NCI-H446 (cell line): ENCODE measurements at places on chromosomes 12 and 14.

- DNase-seq, result no peak
Observed at GRCh38 chr14:98548071-98548686, 723.8 kb downstream of the BCL11B start.

GRCh38 chr12:57010627-57011247 lies 4.4 kb upstream of the ZBTB39 start:
- no peak for DNase-seq

DNA sequence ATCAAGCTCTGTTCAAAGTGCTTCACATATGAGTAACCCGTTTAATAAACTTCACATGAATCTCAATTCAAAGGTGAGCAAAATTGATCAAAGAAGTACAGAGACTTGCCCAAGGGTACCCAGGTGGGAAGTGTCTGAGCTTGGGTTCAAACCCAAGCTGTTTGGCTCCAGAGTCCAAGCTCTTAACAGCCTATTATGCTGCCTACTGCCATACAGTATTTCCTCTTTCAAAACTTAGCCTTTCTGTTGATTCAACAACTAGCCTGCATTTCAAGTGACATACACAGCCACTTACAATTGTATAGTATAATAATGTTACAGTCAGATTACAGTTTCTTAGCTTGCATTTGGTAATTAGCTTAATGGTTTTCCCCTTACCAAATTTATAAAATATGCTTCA lies 29.7 kb downstream of the FRMD6 start:
- no peak for DNase-seq

DNA sequence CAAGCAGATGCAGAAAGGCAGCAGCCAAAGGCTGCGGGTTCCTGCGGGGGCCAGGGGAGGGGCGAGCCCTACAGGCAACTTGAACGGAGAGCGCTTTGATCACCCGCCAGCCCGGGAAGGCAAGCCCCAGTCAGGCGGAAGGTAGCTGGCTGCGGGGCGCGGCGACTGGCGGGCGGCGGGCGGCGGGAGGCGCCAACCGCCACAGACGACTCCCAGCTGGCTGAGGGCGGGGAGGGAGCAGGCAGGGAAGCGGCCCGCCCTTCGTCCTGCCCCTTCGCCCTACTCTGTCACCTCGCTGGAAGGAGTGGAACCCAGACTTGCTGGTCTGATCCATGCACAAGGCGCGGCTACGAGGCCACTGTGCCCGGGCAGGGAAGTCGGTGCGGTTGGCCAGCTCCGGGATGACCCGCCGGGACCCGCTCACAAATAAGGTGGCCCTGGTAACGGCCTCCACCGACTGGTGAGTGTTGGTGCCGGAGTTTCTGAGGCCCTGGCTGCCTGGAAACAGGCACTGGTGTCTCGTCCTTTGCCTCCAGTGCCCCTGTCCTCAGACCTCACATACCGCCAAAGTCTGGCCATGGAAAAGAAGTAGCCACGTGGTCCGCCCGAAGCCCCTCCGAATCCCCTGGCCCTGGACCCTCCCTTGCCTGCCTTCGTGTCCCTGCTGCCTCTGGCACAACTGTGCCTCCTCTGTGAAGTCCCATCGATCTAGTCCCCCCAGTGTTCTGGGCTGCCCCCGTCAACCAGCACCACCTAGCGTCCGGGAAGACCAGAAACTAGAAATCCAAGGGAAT lies 15.4 kb upstream of the CARMIL3 start:
- DNase-seq, result peak; percentile 78

DNA sequence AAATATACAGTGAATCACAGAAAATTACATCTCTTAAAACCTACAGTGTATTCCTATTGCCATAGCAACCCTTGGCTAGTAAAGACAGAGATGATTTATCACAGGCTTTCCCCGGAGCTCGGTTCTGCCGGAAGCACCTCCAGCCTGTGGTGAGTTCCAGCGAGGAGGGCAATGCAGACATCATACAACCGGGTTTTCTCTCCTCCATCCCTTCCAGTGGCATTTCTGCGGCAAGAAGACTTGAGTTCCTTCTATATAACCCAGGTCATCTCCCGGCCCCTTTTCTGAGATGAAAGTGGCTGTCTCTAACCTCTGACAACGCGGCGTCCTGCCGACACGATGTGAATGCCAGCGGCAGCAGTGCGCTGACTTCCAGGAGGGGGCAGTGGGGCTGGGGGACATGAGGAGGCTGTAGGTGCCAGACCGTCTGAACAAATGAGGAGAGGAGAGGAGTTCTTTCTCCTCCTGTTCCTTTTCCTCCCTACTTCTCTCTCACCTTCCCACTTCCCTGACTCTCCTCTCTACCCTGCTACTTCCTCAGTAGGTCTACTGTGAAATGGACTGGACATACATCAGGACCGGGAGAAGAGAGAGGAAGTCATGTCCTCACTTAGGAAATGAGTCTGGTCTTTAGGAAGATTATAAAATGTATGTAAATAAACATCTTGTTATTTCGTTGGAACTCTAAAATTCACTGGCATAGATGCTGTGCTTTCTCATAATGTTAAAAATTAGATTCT lies 68.6 kb upstream of the MAX start:
- no peak for DNase-seq

GRCh38 chr12:2334271-2334670 lies 281.5 kb downstream of the CACNA1C start:
- DNase-seq, result no peak

DNA sequence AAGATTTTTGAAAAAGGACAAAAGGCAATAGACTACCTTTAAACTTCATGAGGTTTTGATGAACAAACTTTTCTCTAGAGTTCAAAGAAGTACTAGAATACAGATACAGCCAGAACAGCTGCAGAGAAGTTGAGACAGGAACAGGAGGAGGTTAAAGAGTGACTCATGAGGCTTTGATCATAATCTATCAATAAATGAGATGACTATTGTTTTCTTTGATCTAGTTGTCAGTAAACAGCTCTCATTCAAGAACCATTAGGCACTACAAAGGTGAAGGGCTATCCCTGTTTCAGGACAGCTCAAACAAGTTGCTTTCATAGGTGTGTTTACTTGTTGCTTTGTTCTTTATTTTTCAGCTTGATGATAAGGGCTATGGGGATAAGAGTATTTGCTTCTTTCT lies 2.4 kb downstream of the WASHC3 start:
- DNase-seq, result no peak

GRCh38 chr12:100504804-100505203 lies 31.1 kb downstream of the NR1H4 start:
- DNase-seq, result no peak

- no peak for DNase-seq
Observed at GRCh38 chr12:6083601-6084000, 40.9 kb downstream of the VWF start.

- no peak for DNase-seq
Observed at GRCh38 chr14:68848253-68848652, 55.4 kb upstream of the ZFP36L1 start.
